NCI-H2081 (cell line): ENCODE measurements at places on chromosomes 16 and 17.

GRCh38 chr17:78159575-78160158 lies 8.7 kb upstream of the SYNGR2 start:
- DNase-seq = no peak

GRCh38 chr17:18261146-18261515 lies 669 bp downstream of the MIEF2 start:
- DNase-seq = no peak

GRCh38 chr16:2586241-2586640 lies 48.4 kb downstream of the PDPK1 start:
- DNase-seq = no peak

- no peak for DNase-seq
Measured at GRCh38 chr16:31853291-31853690, 20.3 kb upstream of the ZNF267 start.

DNA sequence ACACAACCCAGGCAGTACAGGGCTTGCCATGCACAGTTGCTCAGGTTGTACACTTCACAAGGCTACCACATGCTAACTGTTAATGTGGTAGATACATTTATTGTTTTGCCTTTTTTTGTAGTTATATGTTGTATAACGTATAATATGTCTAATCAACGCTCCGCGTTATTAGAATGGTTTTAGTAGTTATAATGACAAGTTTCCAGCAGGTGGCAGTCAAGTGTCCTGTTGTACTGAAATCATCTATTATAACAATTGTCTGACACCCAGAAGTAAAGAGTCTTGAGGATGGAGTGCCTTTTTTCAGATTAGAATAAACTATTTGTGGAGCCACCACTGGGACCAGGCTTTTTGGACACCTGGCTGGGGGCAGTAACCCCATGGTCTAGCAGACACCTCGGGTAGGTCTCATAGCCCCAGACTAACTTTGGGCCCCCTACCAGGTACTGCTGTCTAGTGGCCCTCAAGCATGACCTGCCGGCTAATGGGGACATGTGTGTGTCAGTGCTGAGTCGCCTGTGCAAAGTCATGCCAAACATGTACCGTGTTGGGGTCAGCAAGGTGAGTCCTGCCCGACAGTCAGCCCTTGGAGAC lies 32.8 kb downstream of the MYO15A start:
- DNase-seq = peak; percentile 13

DNA sequence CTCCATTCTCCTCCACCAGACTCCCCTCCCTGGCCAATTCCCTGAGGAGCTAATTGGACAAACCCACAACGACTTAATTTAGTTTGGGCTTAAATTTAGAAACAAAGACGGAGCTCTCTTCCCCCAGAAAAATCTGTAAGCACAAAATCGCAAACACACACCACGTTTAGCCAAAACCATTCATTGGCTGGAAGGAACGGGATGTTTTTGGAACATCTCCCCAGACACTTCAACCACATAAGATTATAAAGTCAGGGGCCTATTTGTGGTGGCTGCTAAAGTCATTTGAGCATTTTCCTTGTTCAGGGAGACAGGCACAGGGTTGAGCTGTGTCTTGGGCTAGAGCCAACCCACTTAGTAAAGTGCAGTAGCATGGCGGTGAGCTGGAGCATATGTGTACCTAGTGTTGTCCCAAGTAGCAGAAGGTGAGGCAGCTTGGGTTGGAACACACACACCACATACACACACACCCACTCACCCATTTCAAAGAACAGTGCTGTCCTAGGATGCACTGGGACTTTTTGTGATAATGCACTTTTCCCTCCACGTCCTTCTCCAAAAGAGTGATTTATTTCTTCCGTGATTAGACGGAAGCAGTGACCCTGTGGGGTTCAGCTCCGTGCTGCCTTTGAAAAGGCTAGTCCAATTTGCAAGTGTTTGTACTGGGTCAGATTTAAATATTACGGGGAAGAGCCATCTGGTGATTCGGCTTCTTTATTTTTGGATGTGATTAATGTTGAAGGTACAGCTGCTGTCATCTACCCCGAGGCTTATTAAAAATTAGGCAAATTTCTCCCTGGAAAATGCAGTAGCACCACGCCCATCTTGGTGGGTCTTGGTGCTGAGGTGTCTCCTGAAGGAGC lies 32.2 kb downstream of the ELAC2 start:
- DNase-seq = no peak

DNA sequence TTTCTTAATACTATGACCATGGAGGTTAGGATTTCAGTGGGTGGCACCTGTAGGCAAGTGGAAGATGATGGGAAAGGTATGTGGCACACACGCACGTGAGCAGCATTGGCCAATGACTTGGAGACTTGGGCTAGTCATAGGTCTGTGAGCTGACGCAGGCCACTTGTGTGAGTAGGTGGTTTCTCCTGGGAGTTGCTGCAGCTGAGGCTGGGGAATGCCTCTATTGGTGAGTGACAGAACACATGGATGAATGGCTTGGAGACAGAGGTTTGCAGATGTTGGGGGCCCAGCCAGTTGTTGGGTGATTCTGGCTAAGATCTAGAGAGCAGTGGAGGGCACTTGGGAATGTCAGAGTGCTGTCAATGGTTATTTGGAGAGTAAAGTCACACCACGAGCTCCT lies 64.1 kb downstream of the MARF1 start:
- DNase-seq = no peak

GRCh38 chr17:1839516-1839915 lies 9.7 kb downstream of the RPA1 start:
- no peak for DNase-seq

DNA sequence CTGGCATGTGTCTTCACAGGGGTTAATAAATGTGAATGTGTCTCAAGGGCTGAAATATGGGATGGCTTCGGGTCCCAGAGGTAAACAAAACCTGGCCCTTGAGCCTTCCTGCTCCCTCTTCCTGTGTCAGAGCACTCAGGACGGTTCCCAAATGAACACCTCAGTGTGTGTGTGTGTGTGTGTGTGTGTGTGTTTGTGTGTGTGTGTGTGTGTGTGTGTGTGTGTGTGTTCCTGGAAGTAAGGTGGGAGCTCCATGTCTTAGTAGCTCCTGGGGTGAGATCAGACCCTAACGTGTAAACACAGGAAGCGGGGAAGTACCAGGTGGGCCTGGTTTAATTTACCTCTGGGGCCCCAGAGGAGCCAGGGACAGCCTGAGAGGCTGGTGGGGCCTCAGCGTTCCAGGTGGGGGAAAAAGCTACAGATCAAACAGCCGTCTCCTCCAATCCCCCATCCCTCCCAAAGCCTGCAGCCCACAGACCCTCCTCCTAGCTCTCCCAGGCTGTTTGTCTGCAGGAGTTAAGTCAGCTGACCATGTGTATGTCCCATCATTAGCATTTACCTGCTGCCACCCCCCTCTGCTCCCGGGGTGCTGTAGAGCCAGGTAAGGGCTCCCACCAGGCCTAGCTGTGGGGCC lies 6.1 kb downstream of the KIF19 start:
- DNase-seq = no peak

GRCh38 chr17:57662041-57662440 lies 83.1 kb downstream of the CCDC182 start:
- DNase-seq = peak; percentile 19
